ENCODE measurements at places on chromosomes 7 and 10. TPM values are rescaled to one million over a fixed set of nuclear protein-coding genes. Genes with fewer than 3 reads are reported as not detected.

Gene OR13A1
- total RNA-seq: 0.15 TPM

Gene FAM180A
- total RNA-seq: not detected

Gene PDE1C
- 0.55 TPM for total RNA-seq

Gene TBATA
- total RNA-seq: not detected

Gene ACTL6B
- 0.99 TPM for total RNA-seq

Gene ABI1
- total RNA-seq: 27.9 TPM

Gene TEX36
- total RNA-seq: not detected

Gene CHAT
- not detected for total RNA-seq

Gene PON2
- 24.1 TPM for total RNA-seq

Gene RTKN2
- 16.8 TPM for total RNA-seq
